Small intestine (tissue), 16 donors: ENCODE measurements at places on chromosomes 2 and 18.
A peak's percentile ranks its signal among the peaks of the same experiment; 100 is the strongest.

- DNase-seq = peak; percentile 4
Measured at GRCh38 chr2:209424199-209424701, 403 bp downstream of the MAP2 start.

GRCh38 chr2:28108143-28108542 lies 217.6 kb downstream of the BABAM2 start:
- DNase-seq = no peak

DNA sequence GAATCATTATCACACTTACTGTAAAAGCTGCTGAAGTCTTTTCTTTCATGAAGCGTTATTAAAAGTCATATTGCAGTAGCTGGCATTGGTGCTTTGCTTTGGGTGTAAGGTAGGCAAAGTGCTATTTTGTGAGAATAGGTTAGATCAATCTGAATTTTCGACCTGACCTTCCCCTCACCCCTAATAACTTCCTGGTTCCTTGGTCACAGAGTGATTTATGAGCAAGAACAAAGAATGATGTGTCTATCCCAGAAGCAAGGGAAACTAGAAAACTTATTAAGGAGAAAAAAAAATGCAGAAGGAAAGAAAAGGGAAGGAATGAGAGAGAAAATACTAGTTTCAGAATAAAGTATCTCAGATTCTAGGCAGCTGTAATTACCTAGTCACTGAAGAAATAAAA lies 163.1 kb upstream of the MEIS1 start:
- no peak for DNase-seq

DNA sequence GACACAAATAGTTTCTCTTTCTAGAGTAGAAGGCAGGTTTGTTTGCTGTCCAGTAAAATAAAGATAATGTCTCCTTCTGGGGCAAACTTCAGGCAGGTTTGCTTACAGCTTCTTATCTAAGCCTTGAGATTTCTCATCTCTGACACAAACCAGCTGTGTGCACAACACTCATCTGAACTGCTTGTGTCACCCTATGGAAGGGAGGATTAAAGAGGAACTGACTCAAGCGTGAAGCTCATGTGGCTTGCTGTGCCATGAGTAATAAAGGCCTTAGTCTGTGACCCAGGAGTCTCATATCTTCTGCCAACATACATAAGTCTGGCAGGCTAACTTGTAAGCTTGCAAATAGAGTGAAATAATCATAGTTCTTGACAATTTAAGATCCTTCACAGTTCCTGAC lies 24.2 kb upstream of the CPO start:
- DNase-seq = peak; percentile 57

DNA sequence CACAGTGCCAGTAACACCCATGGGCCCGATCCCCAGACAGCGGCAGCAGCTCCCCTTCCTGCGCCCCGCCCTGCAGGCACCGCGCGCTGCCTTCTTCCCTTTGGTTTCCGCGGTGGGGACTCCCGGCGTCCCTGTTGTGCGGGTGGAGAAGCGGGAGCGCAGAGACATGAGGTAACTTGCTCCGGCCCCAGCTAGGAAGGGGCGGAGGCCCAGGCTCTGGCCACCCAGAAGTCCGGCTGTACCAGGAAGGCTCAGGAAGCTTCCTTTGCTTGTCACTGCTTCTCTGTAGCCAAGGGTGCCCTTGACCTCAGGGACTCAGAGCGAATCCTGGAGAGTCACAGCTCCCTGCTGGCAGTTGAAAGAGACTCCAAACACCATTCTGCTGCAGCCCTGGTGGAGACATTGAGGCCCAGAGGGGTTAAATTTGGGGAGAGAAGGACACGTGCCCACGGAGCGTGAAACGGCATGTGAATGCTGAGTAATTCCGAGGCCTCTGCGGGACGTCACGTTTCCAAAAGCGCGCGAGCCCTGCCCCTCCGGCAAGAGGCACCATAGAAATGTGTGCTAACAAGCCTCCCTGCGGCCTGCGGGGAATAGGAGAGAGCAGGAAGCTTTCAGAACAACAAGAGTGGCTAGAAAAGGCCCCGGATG lies 6.7 kb upstream of the ADCY3 start:
- peak; percentile 20 for DNase-seq

- DNase-seq = no peak
Measured at GRCh38 chr2:85549826-85550225, 10.9 kb downstream of the MAT2A start.

DNA sequence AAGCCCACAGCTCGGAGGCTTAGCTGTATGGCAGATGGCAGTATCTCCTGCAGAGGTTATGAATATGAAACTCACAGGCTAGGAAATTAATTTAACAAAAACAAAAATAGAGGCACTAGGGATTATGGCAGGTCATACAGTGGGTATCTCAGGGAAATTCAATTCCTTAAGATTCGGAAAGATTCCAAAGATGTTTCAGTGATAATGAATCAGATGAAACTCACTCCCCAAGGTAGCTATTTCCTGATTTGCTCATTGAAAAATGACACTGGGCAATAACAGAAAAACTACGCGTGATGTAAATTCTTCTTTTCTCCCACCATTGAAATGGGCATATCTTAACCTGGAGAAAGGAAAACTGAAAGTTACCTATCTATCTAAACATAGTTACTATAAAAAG lies 414.1 kb downstream of the STK39 start:
- no peak for DNase-seq

GRCh38 chr2:68333009-68333408 lies 13.3 kb upstream of the CNRIP1 start:
- DNase-seq = no peak

- no peak for DNase-seq
Measured at GRCh38 chr18:75134611-75134975, 74.3 kb downstream of the PTGR3 start.

GRCh38 chr2:7566382-7566881 lies 649.2 kb downstream of the RNF144A start:
- DNase-seq = no peak

- peak; percentile 79 for DNase-seq
Measured at GRCh38 chr2:8693157-8693821, 11.4 kb downstream of the ID2 start.

- no peak for DNase-seq
Measured at GRCh38 chr2:24929230-24929629, 9.2 kb upstream of the ADCY3 start.

- peak; percentile 53 for DNase-seq
Measured at GRCh38 chr2:100791294-100791935, 28.5 kb upstream of the NPAS2 start.

DNA sequence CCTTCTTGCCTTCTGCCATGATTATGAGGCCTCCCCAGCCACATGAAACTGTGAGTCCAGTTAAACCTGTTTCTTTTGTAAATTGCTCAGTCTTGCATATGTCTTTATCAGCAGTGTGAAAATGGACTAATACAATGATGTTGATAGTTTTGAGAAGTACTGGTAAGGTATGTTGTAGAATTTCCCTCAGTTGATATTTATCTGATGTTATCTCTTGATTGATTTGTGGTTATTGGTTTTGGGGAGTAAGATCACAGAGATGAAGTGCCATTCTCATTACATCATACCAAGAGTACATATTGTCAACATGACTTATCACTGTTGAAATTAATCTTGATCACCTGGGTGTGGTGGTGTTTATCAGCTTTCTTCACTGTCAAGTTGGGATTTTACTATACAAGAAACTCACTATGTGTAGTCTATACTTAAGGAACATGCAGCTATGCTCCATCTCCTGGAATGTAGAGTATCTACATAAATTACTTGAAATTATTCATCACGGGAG lies 5.1 kb upstream of the SPAG16 start:
- DNase-seq = no peak
